HS-27A (cell line): ENCODE measurements at places on chromosomes 1 and 21.

DNA sequence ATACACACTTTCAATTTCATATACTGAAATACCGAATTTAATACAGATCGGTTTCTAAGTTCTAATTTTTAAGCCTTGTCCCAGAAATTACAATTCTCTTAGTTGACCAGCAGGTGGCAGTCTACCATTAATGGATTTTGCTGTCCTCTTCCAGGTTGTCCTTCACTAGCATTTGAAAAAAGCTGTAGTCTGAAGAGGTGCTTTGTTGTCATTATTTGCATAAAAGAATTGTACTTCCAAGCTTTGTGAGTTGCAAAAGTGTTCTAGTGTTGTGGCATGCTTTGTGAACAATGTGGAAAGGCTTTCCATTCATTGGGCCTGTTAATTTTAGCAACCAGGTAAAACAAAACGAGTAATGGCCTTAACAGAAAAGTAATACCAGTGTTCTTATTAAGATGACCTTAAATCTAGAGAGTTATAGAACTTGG, 193.6 kb downstream of the RPS6KC1 start:
- DNase-seq: peak; percentile 17

GRCh38 chr1:168285521-168285790, 4.8 kb downstream of the TBX19 start:
- no peak for DNase-seq

GRCh38 chr1:32159189-32159588, 20.3 kb upstream of the TXLNA start:
- no peak for DNase-seq

GRCh38 chr1:11761988-11762406, at the start of gene C1orf167:
TSS of gene C1orf167 (plus strand) at chr1:11762193. CDS start at chr1:11764401, 2,208 bp downstream.
- no peak for DNase-seq

- no peak for DNase-seq
Measured at GRCh38 chr1:38027201-38028104, 14.9 kb downstream of the UTP11 start.

GRCh38 chr1:35564037-35564883, 6.7 kb downstream of the NCDN start:
- peak; percentile 52 for DNase-seq

- no peak for DNase-seq
Measured at GRCh38 chr1:27618341-27619082, 14.6 kb upstream of the AHDC1 start.

DNA sequence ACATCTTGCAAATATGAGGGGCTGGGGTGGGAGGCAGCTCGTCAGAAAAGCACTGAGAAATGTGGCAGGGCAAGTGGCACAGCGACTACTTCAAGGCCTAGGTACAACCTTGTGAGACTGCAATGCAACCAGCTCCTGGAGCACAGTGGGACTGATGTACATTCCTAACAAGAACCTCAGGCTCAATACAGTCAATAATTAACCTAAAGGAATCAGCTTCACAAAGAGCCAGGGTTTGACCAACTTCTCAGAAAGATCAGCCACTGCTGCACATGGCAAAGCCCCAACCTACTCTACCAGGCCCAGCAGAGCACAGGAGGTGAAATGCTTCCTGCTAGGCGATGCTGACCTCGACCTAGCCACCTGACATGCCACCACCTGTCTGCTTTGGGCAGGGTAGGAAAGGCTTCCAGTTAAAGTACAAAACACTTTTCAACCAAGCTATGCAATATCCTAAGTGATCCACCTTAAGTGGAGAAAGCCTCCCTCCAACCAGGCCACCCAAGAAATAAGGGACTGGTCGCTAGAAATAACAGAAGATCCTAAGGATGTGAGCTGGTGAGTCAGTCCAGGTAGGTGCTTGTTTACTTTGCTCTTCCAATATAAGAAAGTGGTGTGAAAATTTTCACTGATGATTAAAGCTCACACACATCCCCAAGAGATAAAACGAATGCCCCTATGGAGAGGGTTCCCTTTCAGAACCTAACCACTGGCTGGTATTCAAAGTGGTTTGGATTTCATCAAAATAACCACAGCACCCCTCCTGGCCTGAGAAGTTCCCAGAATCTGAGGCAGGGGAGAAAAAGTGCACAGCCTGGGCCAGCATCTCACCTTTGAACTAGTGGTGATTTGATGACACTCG, 2.1 kb downstream of the RIPK4 start:
- no peak for DNase-seq

DNA sequence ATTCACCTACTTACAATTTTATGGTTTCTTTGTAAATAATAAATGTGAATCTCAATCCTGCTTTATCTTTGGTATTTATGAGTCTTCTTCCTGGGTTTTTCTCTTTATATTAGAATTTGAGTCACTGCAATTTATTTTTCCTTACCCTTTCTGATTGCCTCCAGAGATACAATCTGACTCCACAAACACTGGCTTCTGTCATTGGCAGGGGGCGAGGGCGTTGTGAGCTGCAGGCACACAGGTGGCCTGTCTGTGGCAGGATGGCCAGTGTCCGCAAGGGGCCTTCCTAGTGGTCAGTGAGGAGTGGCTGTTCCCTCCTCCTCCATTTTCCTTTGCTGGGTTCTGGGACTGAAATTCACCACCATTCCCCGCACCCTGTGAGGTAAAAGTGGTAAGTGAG, 2.0 kb upstream of the MTARC1 start:
- DNase-seq: no peak

- no peak for DNase-seq
Measured at GRCh38 chr1:236747311-236747985, 47.6 kb upstream of the MTR start.

DNA sequence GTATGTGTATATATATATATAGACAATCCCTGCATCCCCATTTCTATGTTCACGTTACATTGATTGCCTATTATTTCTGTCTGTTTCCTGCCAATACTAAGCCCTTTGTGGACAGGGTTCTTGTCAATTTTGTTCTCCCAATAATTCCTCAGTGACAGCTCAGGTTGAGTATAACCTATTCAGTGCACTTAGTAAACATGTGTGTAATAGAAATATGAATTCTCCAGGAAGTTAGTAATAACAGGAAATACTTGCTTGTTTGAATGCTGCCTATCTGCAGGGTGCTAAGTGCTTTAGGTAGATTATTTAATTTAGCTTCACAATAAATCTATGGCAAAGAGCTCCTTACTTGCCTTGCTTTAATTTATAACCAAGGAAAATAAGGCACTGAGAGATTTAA, 52.8 kb upstream of the PTGFR start:
- DNase-seq: no peak

GRCh38 chr1:164855716-164856329, 296.8 kb downstream of the PBX1 start:
- no peak for DNase-seq

DNA sequence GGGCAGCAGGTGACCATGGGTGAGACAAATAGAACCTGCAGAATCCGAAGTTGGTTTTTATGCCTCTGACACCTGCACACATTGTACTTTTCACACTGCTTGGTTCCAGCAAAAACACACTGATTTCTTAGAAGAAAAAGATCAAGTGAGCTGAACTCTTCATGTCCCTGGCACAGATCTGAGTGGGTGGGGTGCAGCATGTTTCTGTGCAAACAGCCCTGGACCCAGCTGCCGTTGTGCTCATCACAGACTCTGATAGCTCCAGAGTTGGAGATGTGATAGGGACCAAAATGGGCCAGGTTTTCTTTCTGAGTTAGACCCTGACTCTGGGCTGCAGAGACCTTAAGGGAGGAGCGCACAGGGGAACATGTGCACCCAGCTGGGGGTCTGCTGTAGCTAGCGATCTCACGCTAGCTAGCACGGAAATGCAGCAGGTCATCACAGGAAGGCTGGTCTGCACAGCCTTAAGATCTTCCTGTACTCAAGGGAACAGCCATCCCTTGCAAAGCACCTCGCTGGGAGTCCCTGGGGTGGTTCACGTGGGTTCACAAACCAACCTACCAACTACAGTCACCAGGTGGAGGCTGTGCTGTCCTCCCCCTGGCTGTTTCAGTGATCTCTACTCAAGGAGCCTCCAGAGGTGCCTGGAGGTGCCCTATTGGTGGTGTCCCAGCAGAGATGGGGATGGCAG, 291.1 kb downstream of the PTPRU start:
- no peak for DNase-seq

- DNase-seq: no peak
Measured at GRCh38 chr1:33446590-33446989, 15.7 kb upstream of the PHC2 start.

- DNase-seq: peak; percentile 22
Measured at GRCh38 chr1:11736746-11737639, 1.1 kb downstream of the AGTRAP start.

DNA sequence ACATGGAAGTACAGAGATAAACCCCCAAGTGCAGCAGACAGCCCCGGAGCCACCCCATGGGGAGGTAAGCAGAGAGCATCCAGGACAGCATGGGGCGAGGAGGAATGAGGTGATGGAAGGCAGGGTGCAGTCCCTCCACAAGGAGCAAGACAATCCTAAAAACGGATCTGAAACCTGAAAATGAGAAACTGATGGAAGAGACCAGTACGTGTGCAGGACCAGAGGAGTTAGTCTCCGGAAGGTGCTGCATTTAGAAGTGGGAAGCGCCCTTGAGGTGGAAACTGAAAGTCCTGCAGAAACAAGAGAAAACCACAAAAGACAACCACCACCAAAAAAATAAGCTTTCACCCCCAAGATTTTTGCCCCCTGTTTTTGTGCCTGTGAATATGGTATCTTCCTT, 17.4 kb upstream of the DDOST start:
- no peak for DNase-seq

DNA sequence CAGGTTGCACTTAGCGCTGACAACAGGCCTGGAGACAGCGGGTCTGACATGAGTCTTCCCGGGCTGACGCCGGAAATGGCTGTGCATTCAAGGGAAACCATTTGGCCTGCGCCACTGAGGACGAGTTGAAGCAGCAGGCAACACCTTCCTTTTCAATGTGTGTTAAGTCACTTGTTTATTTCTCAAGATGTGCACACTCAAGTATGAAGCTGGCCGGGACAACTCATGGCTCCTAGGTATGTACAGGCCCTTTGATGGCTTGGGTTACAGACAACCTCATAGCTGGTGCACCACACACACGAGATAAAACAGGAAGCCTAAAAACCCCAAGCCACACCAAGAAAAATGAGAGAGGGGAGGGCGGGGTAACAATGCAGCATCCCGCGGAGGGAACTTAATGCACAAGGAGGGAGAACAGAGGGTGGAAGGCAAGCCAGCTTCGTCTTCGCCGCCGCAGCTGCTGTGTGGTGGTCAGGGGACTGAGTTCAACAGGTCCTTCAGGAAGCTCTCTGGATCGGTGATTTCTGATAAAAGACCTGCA, 118.0 kb upstream of the IFFO2 start:
- no peak for DNase-seq

GRCh38 chr1:97038410-97038809, 316.8 kb downstream of the PTBP2 start:
- DNase-seq: no peak

GRCh38 chr1:230415405-230416132, 10.6 kb downstream of the PGBD5 start:
- DNase-seq: no peak

- DNase-seq: no peak
Measured at GRCh38 chr1:218728898-218729565, 383.9 kb downstream of the TGFB2 start.

DNA sequence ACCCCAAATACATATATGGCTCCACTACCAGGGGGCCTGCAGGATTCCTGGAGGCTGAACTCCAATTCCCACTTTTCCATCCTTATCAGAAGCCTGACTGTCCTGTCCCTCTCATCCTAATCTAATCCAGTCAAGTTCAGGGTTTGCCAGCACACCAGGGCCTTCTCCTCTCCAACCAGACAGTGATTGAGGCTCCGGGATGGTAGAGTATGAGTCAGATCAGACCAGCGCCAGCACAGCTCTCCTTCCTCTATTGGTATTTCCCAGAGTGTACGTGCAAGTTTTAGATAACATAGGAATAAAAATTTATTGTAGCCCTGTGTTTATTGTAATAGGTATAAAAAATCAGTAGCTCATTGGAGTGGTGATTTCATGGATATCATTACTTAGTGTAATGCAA, 24.5 kb upstream of the RCSD1 start:
- DNase-seq: no peak

DNA sequence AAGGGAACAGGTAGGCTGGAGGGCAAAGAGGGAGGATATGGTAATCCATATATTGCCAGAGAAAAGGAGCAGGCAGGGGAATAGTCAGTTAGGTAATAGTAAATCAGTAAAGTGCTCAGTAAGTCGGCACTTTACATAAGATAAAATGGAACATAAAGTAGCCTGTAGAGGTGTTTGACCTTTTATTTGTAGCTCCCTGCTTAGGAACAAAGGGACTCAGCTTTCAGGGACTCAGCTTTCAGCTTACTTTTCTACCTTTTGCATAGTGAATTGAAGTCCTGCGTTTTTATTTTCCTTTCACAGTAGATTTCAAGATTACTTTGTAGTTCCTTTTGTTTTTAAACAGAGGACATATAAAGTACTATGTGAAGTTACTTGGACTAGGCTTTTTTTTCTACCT, 87.3 kb downstream of the ITSN1 start:
- DNase-seq: no peak

GRCh38 chr1:78055565-78056132, 9.9 kb downstream of the GIPC2 start:
- DNase-seq: no peak

- no peak for DNase-seq
Measured at GRCh38 chr1:157044326-157044725, 1.2 kb downstream of the ARHGEF11 start.

DNA sequence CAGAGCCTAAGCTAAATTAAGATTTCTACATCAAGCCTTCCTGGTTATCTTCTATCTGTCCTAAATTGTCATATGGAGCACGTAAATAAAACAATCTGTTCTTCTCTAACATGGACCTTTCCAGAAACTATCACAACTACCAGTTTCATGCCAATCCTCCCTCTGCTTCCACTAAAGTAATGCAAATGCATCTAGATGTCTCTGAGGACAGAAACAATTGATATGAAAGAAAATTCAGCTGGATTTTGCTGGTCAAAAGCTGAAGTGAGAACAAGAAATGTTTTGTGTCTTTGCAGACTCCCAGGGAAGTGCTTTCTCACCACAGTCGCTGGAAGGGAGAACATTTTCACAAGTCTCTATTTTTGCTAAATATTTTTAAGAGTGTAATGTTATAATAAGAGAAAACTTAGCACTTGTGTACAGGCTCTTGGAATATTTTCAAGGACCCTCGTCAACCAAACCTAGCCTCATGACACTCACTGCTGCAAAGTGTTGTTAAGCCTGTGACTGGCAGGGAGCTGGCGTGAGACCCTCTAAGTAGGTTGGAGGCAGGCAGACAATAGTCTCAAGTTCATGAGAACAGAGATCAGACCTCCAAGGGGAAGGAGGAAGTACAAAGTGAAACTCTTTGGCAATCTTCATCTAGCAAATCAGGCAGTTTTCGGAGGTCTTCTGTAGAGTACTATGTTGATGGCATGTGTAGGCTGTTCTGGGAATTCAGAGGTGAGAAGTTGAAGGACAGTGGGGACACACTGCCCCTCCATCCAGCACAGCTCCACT, 38.8 kb downstream of the DNASE2B start:
- DNase-seq: no peak

GRCh38 chr1:211424018-211424417, 67.9 kb downstream of the RD3 start:
- no peak for DNase-seq

- no peak for DNase-seq
Measured at GRCh38 chr1:200899954-200900867, 5.5 kb downstream of the INAVA start.

- DNase-seq: no peak
Measured at GRCh38 chr21:41634858-41635257, 126.9 kb upstream of the TMPRSS2 start.
